ENCODE measurements at places on chromosomes 5 and 9.

DNA sequence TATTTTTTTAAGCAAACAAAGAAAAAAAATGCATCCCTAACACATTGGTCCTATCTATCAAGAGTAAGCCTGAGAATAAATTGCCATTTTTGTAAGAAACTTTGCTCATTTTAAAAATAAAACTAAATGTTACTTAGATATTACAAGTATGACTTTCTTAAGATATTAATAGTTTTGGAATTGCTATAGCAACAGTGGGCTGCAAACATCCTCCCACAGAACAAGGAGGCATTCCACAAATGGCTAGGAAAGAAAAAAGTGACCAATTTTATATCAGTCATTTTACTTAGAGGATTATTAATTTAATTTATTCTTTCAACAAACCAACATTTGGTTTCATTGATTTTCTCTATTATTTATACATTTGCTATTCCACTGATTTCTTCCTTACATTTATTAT, 63.7 kb downstream of the LURAP1L start:
- no peak for DNase-seq

GRCh38 chr5:114332925-114333324, 28.9 kb upstream of the KCNN2 start:
- DNase-seq = no peak

DNA sequence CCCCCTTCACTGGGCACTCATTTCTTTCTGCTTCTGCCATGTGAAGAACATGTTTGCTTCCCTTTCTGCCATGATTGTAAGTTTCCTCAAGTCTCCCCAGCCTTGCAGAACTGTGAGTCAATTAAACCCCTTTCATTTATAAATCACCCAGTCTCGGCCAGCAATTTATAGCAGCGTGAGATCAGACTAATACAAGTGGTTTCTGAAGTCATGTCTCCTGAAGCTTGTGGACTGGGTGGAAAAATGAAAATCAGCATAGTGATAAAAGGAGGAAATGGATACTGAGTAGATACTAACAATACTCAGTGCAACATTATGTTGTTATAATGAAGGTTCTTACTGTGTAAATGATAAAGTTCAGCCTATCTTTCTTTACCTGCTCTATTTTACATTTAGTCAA, 35.1 kb downstream of the NNT start:
- no peak for DNase-seq

DNA sequence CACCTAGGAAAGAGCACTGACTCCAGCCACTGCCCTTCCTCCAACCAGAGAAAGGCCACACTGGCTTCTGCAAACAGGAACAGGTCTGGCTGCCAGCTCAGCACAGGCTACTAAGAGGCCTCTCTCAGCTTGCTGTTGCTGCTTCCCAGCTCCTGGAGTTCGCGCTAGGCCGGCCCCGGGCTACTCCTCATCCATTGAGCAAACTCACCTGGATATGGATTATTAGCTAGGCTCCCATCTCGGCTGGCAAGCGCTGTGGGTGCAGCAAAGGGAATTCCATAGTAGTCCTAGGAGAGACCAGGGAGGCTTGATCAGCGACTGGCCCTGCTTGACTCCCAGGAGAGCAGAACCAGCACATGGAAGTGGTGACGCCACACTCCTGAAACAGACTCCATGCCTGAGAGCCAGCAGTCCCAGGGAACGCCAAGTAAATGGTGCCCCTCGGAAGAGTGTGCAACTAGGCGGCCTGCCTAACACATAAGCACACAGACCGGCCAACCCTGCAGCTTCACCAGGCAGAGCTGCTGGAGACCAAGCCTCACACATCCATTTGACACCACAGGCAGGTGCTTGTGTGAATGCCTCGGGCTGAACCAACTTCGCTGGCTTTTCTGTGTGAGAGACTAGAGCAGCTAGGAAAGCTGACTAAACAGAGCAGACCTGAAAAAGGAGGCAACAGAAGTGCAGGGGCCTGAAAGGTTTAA, 107.2 kb downstream of the UBE2R2 start:
- no peak for DNase-seq

- no peak for DNase-seq
Observed at GRCh38 chr9:137665697-137666512, 47.1 kb downstream of the EHMT1 start.

GRCh38 chr9:37727013-37727412, 26.6 kb upstream of the TRMT10B start:
- no peak for DNase-seq

DNA sequence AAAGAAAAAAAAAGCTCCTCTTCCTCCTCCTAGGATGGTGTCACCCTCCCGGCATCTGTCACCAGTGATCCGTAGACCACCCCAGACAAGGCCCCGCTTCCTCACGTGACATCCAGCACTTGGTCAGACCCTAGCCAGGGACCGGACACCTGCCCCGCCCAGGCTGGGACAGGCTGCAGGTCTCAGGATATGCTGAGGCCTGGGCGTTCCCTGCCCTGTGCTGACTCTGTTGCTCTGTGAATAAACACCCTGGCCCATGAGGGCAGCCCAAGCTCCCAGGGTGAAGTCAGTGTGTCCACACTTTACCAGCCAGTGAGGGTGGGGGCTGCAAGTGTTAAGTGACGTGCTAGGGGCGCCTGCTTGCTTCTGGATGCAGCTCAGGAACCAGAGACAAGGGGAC, 5.6 kb downstream of the EDF1 start:
- DNase-seq = no peak

DNA sequence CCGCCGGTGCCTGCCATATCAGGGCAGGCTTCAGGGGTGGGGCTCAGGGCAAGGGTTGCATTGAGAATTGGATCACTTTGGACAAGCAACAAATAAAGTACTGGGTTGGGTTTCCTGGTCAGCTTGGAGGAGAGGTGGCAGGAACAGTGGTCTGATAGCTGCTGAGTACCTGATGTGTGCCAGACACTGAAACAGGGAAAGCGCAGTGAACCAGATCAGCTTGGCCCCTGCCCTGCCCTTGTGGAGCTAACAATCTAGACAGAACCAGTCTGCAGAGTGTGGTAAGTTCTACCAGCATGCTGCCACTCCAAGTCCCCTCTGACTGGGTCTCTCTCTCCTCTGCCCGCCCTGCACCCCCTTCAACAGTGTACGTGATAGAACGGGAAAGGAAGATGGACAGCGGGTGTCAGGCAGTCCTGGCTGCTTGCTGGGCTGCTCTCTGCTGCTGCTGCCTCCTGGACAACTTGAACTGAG, 53.4 kb downstream of the CYSTM1 start:
- no peak for DNase-seq

- no peak for DNase-seq
Observed at GRCh38 chr5:40465416-40465815, 214.3 kb upstream of the PTGER4 start.

GRCh38 chr5:98923966-98924365, 4.8 kb downstream of the CHD1 start:
- no peak for DNase-seq

- no peak for DNase-seq
Observed at GRCh38 chr9:5336688-5337087, 3.0 kb downstream of the RLN1 start.

DNA sequence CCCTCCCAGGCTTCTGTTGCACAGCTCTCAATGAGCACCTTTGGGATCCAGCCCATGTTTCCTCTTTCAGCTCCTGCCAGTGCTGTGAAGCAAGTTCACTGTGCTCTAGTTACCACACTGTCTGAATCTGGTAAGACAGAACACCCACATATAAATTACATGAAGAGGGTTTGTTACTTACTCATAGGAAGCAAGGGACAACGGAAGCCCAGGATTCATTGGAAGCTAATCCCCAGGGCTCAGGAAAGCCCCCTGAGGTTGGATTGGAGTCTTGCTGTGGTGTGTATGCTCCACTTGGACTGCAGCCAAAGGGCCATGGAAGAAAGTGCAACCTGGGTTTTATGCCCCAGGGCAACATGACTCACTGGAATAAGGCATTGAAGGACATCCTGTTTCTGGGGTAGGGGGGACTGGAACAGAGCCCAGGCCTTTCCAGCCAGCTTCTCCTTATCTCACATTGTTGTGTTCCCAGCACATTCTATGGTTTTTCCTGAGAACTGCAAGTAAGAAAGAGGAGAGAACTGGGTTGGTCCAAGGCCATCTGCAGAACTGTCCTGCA, 15.6 kb upstream of the CLK4 start:
- no peak for DNase-seq

DNA sequence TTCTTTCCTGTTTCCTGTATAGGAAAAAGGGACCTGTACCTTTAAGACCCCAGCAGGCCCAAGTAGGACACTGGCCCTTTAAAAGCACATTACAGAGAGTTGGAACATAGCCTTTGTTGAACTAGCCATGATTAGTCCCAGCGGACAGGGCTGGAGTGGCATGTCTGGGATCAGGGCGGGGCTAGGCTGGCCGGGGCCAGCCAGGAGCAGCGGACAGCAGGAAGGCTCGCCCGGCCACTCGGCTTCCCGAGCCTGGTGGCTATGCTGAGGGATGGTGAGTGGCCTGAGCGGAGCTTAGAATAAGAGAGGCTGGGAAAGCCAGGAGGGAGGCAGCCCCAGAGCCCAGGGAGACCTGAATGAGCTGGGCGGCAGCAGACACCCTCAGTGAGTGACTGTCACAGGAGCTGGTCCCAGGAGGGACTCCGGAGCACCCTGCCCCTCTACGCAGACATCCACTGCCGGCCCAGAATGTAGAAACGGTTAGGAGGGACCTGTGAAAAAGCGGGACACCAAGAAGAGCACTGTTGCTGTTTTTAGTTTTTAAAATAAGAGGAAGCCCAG, 92.1 kb downstream of the DAB2IP start:
- DNase-seq = no peak

DNA sequence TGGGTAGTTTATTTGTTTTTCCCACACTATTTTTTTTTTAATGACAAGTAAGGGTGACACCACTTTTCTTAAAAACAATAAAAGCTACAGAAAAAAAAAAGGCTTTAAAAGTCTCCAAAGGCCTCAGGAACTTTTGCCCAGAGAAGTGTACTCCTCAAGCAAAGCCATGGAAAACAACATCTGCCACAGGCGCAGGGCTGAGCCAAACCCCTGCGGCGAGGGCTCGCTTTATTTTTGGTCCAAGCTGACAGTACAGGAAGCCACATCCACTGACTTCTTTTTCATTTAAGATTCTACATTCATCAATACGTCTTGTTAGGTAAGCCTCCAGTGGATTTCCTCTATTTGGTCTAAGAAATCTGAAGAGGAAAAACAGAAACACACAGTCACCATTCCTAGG, 51.9 kb upstream of the IFNK start:
- DNase-seq = no peak

DNA sequence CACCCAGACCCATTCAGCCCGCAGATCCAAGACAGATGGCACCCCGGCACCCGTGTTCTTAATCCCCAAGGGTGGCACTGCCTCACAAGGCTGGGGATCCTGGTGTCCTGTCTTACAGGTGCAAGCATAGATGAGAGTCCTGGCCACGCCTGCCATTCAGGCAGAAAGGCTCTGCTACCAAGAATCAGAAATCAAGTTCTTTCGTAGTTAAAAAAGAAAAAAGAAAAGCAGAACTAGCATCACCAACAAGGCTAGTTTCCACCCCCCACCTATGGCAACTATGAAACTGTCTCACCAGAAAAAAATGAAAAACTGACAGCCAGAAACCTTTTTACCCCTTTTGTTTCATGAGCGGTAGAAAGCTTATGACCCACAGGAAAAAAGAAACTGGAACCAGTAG, 170.4 kb downstream of the SYK start:
- DNase-seq = no peak

DNA sequence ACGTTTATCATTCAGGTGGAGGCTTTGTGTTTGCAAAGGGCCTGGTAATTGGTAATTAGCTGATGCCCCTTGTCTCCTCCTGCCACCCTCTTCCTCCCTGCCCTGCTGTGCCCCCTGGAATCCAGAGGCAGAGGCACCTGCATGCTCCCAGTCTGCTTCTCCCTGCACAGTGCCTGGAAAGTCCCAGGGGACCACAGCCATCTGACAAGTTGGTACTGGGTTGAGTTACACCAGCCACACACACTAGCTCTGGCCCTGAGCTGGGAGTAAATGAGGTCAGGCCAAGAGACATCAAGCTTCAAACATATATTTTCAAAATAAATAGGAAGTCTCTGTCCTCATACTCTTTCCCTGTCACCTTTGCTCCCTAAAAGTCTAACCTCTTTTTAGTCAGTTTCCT, 56.3 kb downstream of the INSYN2B start:
- no peak for DNase-seq

DNA sequence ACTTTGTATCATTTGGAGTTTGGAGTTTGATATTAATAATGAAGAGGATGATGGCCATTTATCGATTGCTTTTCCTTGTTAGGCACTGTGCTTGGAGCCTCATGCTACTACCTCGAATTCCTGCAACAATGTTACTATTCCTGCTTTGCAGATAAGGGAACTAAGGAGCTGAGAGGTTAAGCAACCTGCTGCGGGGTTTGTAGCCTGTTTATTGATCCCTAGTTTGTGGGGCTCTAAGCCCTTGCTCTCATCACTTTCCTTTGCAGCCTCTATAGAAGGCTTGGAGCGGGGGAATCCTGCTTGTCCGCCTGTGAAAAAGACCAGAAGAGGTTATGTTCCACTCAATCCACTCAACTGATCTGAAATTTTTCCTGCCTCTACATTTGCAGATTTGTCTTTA, 15.8 kb downstream of the ARHGEF28 start:
- no peak for DNase-seq

DNA sequence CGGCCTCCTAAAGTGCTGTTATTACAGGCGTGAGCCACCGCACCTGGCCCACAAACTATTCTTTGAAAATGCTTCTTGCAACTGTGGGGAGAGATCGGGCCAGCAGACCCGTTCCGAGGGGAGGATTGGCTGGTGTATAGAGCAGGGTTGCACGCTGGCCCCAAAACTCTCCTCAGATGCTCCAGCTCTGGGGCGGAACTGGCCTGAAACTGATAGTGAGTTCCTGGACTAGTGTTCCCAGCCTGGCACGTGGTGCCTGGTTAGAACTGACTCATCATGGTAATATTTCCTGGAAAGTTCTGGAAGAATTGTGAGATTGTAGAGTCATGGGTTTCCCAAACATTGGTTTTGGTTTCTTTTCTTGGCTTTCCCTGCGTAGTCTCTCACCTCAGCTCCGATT, 120.5 kb downstream of the FBXL7 start:
- no peak for DNase-seq

- no peak for DNase-seq
Observed at GRCh38 chr9:75889977-75890471, 449 bp upstream of the PCSK5 start.

GRCh38 chr5:44384816-44385215, 4.4 kb downstream of the FGF10 start:
- no peak for DNase-seq

- no peak for DNase-seq
Observed at GRCh38 chr5:174386306-174386705, 338.1 kb upstream of the MSX2 start.

DNA sequence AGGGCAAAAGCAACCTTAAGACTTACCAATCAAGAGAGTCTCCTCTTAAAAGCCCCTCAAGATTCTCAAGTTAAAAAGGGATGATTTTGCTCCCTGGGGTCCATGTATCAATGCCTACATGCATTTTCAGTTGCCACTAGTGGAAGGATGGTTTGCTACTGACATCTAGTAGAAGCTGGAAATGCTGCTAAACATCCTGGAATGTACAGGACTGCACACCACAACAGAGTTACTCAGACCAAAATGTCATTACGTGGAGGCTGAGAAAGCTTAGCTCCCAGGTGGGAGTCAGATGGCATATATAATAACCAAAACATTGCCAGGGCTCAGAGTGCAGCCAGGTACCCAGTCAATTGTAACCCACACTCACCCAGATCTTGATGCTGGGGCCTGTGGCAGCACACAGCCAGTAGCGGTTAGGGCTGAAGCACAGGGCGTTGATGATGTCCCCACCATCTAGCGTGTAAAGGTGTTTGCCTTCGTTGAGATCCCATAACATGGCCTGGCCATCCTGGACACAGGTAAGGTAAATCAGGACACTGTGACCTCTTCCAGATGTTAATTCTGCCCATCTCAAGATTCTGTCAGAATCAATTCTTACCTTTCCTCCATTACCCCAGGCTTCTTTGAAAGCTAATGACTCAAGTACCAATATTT, 5.8 kb downstream of the RACK1 start:
- no peak for DNase-seq

All from stimulated activated CD4-positive, alpha-beta T cell treated with anti-CD3 and anti-CD28 coated beads, Interleukin-15, amount 100 ng/mL, for 1 hour (primary cell).